GDM1 (cell line): ENCODE measurements at places on chromosomes 11 and 22.

DNA sequence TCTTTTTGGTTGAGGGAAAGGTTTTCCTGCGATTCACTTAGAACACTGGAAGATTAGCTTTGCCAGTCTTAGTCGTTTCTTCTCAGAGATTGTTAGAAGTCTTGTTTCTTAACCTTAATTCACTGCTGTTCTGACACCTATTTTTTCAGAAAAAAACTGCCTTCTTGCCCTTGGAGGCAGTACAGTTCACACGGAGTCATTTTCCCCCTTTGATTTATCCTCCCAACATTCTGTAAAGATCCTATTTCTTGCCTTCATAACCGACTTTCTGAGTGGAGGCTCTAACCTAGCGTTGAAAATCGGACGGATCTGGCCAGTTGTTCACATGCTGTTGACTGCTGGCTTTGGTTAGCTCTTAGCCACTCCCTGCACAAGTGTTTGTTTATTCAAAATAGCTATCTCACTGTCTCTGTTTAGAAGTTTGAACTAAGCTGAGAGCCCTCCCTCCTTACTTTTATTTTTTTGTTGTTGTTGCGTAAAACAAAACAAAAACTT, 737 bp downstream of the BCL2L13 start:
- no peak for DNase-seq

- DNase-seq: no peak
Measured at GRCh38 chr11:12270215-12270797, 107.1 kb upstream of the PARVA start.

GRCh38 chr11:86743223-86744118, 56.9 kb upstream of the PRSS23 start:
- no peak for DNase-seq

DNA sequence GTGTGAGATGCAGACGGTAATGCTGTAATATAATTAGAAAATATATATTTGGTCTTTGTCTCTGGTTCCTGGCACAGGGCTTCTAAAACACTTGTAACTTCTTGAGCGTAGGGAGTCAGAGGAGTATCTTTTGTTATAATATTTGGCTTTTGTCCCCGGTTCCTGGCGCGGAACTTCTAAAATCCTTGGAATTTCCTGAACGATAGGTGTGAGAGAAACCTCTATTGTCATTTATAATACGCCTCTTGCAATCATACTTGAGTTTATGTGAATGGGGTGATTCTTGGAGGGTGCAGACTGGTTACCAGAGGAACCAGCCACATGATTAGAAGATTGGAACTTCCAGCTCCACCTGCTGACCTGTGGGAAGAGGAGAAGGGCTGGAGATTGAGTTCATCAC, 54.1 kb upstream of the ZBED5 start:
- DNase-seq: no peak

- DNase-seq: no peak
Measured at GRCh38 chr11:3044004-3044403, 13.2 kb downstream of the CARS1 start.

DNA sequence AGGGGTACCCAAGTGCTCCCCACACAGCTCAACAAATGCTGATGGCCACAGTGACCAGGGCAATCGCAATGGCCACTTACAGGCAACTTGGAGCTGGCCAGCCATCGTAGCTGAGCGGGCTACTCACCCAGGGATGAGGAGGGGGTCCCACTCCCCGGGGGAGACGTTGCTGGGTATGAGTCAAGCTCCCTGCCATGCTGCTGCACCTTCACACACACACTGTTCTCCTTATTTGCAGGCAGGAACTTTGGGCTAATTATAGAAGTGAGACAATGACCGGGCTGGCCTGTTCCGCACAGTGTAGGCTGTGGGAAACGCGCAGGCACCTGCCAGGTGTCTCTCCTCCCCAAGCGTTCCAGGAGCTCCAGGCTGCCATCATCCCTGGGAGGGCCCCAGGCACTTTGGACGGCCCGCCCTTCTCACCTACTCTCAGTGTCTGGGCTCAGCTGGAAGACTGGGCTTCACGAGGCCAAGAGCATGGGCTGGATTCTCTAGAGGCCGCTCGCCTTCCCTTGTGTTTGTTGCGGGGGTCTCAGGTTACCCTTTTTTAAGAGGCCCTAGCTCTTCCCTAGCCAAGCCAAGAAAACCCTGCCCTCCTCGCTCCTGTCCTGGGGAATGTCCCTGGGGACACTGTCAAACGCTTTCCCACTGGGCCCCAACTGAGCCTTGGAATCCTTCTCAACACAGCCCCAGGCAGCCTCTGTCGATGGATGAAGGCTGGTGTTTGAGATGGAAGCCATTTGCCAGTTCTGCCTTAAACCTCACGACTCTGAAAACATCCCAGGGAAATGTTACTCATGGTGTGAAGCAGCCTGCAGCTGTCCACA, 73.0 kb downstream of the RTL6 start:
- DNase-seq: no peak

DNA sequence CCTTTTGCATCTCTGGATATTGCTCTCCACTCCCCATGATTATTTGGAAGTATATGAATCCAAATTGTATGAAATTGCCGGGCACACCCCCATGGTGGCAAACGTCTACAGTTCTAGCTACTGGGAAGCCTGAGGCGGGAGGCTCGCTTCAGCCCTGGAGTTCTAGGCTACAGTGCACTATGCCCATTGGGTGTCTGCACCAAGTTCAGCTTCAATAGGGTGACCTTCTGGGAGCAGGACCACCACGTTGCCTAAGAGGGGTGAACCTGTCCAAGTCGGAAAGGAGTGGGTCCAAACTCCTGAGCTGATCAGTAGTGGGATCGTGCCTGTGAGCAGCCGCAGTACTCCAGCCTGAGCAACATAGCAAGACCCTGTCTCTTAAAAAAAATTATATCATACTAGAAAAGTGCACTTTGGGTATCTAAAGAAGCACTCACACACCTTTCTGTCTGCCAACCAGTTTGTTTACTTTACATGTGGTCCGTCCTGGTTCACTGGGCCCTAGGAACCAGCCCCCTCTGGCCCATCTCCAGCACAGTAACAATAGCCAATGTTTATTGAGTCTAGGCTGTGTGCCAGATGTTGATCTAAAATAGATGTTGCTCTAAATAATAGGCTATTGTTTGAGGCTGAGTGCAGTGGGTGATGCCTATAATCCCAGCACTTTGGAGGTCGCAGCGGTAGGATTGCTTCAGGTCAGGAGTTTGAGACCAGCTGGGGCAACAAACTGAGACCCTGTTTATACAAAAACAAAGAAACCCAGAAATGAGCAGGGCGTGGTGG, 16.4 kb upstream of the KAT5 start:
- no peak for DNase-seq

DNA sequence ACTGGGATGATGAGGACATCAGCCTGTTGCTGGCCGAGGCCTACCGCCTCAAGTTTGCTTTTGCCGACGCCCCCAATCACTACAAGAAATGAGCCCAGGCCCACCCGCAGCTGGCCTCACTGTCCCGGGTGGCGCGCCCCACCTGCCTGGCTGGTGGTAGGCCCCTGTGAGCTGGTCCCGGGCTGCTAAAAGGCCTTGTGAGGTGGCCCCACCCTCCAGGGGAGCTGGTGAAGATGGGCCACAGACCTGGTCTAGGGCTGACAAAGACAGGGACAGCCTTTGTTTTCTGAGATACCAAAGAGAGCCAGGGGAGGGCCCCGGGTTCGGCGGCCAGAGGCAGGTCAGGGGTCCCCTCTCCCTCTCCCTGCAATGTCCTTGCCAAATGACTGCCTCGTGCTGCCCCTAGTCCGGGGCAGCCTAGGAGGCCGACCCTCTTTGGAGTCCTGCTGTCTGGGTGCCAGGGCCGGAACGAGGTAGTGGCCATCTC, 411.1 kb downstream of the TBC1D22A start:
- no peak for DNase-seq

GRCh38 chr22:32723643-32724042, 77.9 kb upstream of the TIMP3 start:
- peak; percentile 94 for DNase-seq

- DNase-seq: no peak
Measured at GRCh38 chr22:20234314-20234682, 33.8 kb downstream of the RTN4R start.
